ENCODE measurements at places on chromosomes 11 and 22.

DNA sequence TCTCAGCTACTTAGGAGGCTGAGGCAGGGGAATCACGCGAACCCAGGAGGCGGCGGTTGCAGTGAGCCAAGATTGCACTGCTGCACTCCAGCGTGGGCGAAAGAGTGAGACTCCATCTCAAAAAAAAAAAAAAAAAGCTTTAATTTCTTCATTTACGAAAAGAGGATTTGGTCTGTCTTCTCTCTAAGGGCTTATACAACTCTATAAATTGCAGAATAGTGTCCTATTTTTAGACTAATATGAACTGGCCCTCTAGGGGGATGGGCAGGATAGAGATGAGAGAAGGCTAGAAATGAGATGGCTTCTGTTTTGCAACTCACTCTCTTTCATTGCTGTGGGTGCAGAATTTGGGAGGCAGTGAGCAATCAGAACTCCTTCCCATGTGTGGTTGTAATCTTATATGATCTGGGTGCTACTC, 11.3 kb downstream of the MAML2 start:
- H3K27me3 ChIP-seq, result no peaks in the 10 kb centered on the region
- H3K36me3 ChIP-seq, result no peaks in the 10 kb centered on the region
- peaks cover 47% of the 10 kb centered on the region for H3K4me1 ChIP-seq

DNA sequence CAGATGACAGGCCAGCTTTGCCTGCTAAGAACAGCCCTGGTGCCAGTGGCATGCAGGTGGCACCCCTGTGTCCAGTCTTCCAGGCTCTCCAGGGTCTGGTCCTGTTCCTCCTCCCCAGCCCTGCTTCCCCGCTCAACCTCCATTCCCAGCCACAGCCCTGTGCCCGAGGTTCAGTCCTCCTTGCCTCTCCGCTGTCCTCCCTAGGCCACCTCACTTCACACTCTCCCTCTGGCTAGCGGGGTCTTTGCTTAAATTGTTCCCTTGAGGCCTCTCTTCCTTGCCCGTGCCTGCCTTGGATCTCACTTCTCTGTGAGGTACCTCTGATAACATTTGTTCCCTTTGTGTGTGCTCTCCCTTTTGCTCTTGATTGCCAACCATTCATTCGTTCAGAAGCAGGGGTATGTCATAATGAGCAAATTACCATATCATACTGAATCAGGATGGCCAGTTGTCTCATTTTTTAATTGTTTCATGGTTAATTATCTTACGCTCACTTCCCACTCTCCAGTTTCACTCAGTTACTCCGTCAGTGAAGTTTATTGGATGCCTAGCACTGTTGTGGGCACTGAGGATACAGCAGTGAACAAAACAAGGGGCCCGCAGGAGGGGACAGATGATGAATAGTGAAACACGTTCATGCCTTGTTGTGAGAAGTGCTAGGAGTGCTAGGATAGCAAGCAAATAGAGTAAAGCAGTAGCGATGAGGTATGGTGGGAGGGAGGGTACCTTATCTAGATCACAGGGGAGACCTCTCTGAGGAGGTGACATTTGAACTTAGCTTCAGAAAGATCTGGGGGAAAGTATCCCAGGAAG, 7.4 kb downstream of the BMAL1 start:
- no peak overlapping the region for H3K4me3 ChIP-seq
- no peaks in the 10 kb centered on the region for H3K27me3 ChIP-seq
- DNase-seq, result no peak
- H3K36me3 ChIP-seq, result no peaks in the 10 kb centered on the region
- no peaks in the 10 kb centered on the region for H3K4me1 ChIP-seq

DNA sequence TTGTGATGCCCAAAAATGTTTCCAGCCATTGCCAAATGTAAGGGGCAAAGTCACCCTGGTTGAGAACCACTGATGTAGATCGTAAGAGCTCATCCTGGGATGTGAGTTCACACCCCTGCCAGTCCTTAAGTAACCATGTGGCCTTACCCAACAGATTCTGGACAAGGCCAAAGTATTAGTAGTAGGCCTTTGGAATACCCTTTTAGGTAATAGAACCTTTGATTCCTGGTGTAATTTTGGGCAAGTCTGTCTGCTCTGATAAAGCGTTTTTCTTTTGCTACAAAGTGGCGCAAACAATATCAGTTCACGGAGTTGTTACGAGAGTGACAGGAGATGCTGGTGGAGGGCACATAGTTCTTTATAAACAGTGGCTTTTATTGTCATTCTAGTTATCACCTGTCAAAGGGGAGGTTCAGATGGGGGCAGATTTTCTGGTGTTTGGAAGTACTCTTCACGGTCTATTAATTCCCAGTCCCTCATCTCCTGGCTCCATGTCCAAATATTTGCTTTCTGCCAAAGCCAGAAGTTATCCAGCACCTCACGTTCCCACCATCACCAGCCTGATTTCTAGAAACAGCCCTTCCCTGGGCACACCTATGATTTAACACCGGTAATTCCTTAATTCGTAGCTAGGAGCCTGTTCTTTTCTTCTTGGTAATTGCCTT, 73.8 kb upstream of the CRYBB3 start:
- no peaks in the 10 kb centered on the region for H3K27me3 ChIP-seq
- H3K4me3 ChIP-seq, result no peak overlapping the region
- H3K4me1 ChIP-seq, result peaks cover 7% of the 10 kb centered on the region
- H3K36me3 ChIP-seq, result no peaks in the 10 kb centered on the region
- no peak overlapping the region for H3K27ac ChIP-seq

GRCh38 chr22:31143038-31143437, 2.7 kb upstream of the PLA2G3 start:
- DNase-seq, result no peak
- peak overlapping the region; percentile 1 for H3K27ac ChIP-seq
- no peaks in the 10 kb centered on the region for H3K4me1 ChIP-seq

DNA sequence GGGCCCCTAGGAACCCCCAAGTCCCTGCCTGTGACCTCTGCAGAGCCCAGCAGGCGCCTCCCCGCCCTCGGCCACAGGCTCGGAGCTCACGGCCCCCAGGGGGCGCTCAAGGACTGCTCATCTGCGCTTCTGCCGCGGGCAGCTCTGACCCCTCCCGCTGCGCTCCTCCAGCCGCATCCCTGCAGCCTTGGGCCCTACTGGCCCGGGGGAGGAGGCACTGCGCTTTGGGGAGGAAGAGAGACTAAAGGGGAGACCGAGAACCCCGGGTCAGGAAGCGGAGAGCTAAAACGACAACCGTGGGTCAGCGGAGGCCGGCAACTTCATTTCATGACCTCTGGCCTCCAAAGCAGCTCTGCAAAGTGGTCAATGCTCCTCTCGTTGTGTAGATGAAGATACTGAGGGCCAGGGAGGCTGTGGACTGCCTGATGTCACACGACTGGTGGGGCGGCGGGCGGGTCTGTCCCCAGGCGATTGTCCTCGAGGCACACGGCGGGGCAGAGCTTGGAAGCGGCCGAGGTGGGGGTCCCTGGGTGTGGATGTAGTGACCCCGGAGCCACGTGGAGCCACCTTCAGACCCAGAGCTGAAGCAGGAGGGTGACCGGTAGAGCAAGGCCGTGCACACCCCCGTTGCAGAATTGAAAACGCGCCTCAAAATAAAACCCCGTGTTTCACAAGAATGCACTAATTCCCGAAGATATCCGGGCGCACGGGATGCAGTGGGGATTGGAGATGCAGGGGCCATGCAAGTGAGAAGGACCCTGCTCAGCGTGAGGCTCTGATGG, 2.7 kb upstream of the KRTAP5-6 start:
- no peak for DNase-seq
- peak overlapping the region; percentile 41 for H3K4me3 ChIP-seq
- peak overlapping the region; percentile 72 for H3K27ac ChIP-seq

DNA sequence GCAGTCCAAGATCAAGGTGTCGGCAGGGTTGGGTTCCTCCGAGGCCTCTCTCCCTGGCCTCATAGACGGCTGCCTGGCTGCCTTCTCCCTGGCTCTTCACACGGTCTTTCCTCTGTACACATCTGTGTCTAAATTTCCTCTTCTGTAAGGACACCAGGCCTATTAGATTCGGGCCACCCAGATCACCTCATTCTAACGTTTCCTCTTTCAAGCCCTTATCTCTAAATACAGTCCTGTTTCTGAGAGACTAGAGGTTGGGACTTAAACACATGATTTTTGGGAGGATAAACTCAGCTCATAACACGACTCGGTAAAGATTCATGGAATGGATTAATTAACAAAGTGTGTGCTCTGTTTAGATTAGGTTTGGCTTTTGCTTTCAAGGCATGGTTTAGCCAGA, 136.0 kb upstream of the SORL1-AS1 start:
- no peaks in the 10 kb centered on the region for H3K27me3 ChIP-seq
- no peak overlapping the region for H3K4me3 ChIP-seq
- H3K36me3 ChIP-seq, result no peaks in the 10 kb centered on the region
- H3K4me1 ChIP-seq, result no peaks in the 10 kb centered on the region

DNA sequence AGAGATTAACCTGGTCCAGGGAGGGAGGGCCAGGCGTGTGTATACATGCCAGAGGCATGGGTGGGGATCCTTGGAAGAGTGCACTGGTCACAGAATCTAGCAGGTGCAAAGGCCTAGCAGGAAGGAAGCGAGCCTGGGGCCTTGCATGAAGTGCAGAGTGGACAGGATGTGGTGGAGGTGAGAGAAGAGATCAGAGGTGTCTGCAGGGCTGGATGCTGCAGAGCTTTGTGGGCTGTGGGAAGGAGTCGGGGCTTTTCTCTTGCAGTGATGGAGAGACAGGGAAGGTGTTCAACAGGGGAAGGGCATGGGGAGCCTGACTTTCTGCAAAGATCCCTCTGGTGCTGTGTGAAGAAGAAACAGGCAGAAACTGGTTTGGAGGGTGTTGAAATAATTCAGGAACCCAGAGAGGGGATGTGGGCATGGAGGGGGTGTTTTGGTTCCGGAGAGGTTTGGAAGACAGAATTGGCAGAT, 2.5 kb upstream of the TPST2 start:
- peaks cover 16% of the 10 kb centered on the region for H3K4me1 ChIP-seq
- no peak overlapping the region for H3K4me3 ChIP-seq
- no peak for DNase-seq
- H3K27me3 ChIP-seq, result no peaks in the 10 kb centered on the region
- H3K27ac ChIP-seq, result no peak overlapping the region

GRCh38 chr22:33757041-33757801, 163.1 kb downstream of the LARGE1 start:
- no peaks in the 10 kb centered on the region for H3K27me3 ChIP-seq
- H3K4me3 ChIP-seq, result no peak overlapping the region
- H3K36me3 ChIP-seq, result peaks cover 3% of the 10 kb centered on the region
- H3K27ac ChIP-seq, result no peak overlapping the region
- no peak for DNase-seq

DNA sequence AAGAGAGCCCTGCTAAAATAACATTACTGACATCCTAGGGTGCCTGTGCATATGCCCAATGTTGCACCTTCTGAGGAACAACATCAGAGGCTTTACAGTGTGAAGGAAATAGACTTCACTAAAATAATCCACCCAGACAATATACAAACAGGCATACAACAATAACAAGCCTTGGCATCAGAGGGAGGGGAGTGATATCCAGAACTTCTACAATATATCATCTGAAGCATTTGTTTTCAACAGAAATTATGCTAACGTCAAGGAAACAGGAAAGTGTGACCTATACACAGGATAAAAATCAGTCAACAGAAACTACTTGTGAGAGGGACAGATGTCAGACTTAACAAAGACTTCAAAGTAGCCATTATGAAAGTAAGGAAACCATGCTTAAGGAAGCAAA, 81.3 kb downstream of the CTNND1 start:
- H3K4me1 ChIP-seq, result no peaks in the 10 kb centered on the region
- H3K27ac ChIP-seq, result no peak overlapping the region
- no peak for DNase-seq
- H3K27me3 ChIP-seq, result no peaks in the 10 kb centered on the region

DNA sequence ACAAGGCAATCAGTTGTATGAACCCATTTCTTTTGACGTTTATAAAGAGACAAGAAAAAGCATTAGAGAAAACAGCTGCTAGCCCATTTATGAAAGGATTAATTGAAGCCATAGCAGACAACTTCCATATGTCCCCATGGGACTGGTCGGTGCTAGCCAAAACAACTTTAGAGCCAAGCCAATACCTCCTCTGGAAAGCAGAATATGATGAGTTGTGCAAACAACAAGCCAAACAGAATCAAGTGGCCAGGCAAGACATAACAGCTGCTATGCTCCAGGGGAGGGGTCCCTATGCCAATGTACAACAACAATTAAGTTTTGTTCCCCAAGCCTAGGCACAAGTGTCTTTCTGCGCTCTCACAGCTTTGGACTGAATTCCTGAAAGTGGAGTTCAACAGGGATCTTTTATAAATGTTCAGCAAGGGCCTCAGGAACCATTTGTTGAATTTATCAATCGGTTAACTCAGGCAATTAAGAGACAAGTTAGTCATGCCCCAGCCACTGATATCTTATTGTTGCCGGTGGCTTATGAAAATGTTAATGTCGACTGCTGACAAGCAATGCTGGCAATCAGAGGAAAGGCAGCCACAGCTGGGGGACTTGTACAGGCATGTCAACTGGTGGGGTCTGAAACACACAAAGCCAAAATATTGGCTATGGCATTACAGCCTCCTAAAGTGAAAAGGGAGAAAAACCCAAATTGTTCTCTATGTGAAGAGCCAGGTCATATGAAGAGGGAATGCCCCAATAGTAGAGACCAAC, 1593.1 kb upstream of the TENM4 start:
- H3K36me3 ChIP-seq, result no peaks in the 10 kb centered on the region
- H3K4me3 ChIP-seq, result no peak overlapping the region
- no peak overlapping the region for H3K27ac ChIP-seq
- no peak for DNase-seq
- no peaks in the 10 kb centered on the region for H3K4me1 ChIP-seq

DNA sequence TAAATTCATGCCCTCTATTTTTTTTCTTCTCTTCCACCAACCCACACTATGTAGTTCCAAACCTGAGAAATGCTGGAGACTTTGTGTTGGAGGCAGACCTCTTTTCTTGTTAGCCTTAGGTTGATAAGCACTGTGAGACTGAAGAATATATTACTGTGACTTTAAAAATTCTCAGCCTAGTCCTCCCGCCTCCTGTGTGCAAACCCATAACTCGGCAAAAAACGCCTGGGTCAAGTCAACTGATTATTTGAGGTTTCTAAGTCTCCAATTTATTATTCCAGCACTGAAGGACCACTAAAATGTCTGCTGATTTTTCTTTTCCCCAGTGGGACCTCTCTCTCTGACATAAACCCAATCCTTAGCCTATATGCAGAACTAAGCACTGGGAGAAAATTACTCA, 1946.0 kb upstream of the RAG2 start:
- H3K4me3 ChIP-seq, result no peak overlapping the region
- no peaks in the 10 kb centered on the region for H3K36me3 ChIP-seq
- H3K4me1 ChIP-seq, result no peaks in the 10 kb centered on the region
- H3K27me3 ChIP-seq, result no peaks in the 10 kb centered on the region

Measured in ascending aorta (tissue), 2 donors.